ENCODE measurements at places on chromosomes 12 and 14. TPM values are rescaled to one million over a fixed set of nuclear protein-coding genes. Genes with fewer than 3 reads are reported as not detected.

DNA sequence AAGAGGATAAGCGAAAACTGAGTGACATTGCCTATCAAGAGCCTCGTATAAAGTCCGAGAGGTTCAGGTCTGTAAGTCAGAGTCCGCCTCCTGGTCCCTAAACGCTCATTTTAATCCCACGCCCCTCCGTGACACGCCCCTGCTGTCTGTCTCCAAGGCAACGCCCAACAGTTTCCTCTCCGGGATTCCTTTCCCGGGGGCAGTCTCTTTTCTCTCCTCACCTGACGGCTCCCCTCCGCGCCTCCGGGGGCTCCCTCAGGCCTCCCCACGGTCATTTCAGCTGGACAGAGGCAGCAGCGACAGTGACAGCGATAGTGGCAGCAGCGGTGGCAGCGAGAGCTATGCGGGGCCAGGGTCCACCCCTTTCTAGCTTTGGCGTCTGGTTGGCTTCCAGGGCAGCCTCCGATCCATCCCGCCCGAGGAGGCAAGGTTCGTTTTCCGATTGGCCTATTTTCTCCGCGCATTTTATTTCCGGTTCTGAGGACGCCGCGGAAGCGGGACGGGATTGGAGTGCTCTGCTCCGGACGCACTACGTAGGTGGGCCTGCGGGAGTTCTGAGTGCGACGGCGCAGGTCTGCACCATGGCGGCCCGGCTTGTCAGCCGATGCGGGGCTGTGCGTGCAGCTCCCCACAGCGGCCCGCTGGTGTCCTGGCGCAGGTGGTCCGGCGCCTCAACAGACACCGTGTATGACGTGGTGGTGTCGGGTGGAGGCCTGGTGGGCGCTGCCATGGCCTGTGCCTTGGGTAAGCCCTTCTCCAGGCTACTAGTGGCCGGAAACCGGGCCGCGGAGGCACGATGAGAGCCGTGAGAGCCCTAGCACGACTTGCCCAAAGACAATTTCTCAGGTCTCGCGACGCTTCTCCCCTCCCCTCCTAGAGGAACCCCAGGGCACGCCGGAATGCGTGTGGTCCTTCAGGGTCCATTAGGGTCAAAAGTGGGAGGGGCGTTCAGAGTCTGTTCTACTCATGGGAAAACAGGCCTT lies at the start of the genes COQ6 and FAM161B:
TSS of gene COQ6 (plus strand) at position 551 of the 983 bp plus-strand sequence. CDS start at position 582, 31 bp downstream.
TSS of gene FAM161B (minus strand) at position 343 of the 983 bp plus-strand sequence. CDS start at position 275, 68 bp downstream.
- H3K4me1 ChIP-seq, result peaks cover 6% of the 10 kb centered on the region
- peak within 1 kb of the TSS; percentile 65 for H3K4me3 ChIP-seq
- DNase-seq, result peak; percentile 97
- H3K27me3 ChIP-seq, result no peaks in the 10 kb centered on the region
- H3K36me3 ChIP-seq, result no peaks in the 10 kb centered on the region

GRCh38 chr12:106431839-106432411 lies 74.4 kb downstream of the POLR3B start:
- H3K27ac ChIP-seq, result no peak overlapping the region
- H3K27me3 ChIP-seq, result no peaks in the 10 kb centered on the region
- H3K4me1 ChIP-seq, result peaks cover 3% of the 10 kb centered on the region
- no peak for DNase-seq
- H3K36me3 ChIP-seq, result no peaks in the 10 kb centered on the region
- no peak overlapping the region for H3K4me3 ChIP-seq

- H3K4me3 ChIP-seq, result no peak overlapping the region
- no peak overlapping the region for H3K27ac ChIP-seq
- no peaks in the 10 kb centered on the region for H3K4me1 ChIP-seq
- H3K27me3 ChIP-seq, result no peaks in the 10 kb centered on the region
- DNase-seq, result no peak
- no peaks in the 10 kb centered on the region for H3K36me3 ChIP-seq
These were observed 38.5 kb downstream of the TSPAN11 start for GRCh38 chr12:30964896-30965612.

- no peaks in the 10 kb centered on the region for H3K36me3 ChIP-seq
- H3K27me3 ChIP-seq, result peaks cover 22% of the 10 kb centered on the region
- H3K27ac ChIP-seq, result no peak overlapping the region
- DNase-seq, result no peak
- peaks cover 7% of the 10 kb centered on the region for H3K4me1 ChIP-seq
These were observed 4.0 kb downstream of the P2RX2 start for GRCh38 chr12:132622437-132623071.

- no peaks in the 10 kb centered on the region for H3K36me3 ChIP-seq
- H3K4me1 ChIP-seq, result no peaks in the 10 kb centered on the region
- H3K27me3 ChIP-seq, result no peaks in the 10 kb centered on the region
- DNase-seq, result no peak
These were observed 19.2 kb upstream of the OS9 start for GRCh38 chr12:57674691-57675090.

DNA sequence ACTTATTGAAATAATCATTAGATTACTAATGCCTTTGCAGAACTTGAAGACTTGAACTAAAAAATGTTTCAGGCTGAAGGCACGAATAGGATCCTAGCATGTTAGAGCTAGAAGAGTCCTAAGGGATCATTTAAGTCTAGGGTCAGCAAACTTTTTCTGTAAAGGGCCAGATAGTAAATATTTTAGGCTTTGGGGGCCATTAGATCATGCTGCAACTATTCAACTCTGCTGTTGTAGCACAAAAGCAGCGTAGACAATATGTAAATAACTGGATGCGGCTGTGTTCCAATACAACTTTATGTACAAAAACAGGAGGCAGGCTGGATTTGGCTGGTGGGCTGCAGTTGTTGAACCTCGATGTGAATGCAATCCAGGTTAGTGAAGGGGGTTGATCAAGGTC lies 221.7 kb downstream of the ATP23 start:
- no peak overlapping the region for H3K27ac ChIP-seq
- no peak overlapping the region for H3K4me3 ChIP-seq
- H3K4me1 ChIP-seq, result no peaks in the 10 kb centered on the region
- H3K36me3 ChIP-seq, result no peaks in the 10 kb centered on the region

Gene ANAPC7
- 34.8 TPM for total RNA-seq

All from hepatocyte (in vitro differentiated cells).